ENCODE measurements at places on chromosomes 5 and 9.

- DNase-seq: no peak
Observed at GRCh38 chr5:137214446-137215189, 284.5 kb downstream of the SPOCK1 start.

- no peak for DNase-seq
Observed at GRCh38 chr9:81534138-81534875, 155.0 kb downstream of the TLE1 start.

- DNase-seq: no peak
Observed at GRCh38 chr9:135641745-135642144, 2.4 kb upstream of the GLT6D1 start.

GRCh38 chr9:32384002-32384363, 460 bp upstream of the ACO1 start:
- DNase-seq: no peak

GRCh38 chr5:10467281-10468198, 25.9 kb downstream of the ROPN1L start:
- peak; percentile 78 for DNase-seq

- DNase-seq: no peak
Observed at GRCh38 chr9:77978086-77978781, 53.4 kb downstream of the GNAQ start.

DNA sequence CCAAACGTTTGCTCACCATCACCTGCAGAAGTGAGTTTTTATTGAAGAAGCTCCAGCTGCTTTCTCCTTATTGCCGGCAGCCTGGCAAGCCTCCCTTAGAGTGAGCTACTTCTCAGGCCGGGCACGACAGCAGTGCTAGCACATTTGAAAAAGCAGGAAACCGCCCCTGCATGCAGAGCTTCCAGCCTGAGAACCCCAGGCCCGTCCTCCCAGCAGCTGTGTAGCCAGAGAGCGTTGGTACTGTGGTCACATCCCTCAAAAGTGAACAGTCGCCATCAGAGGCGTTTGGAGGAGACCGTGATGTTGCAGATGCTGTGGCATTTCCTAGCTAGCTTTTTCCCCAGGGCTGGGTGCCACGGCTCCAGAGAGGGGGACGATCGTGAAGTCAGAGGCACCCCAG, 23.5 kb downstream of the SLC25A25 start:
- DNase-seq: no peak

DNA sequence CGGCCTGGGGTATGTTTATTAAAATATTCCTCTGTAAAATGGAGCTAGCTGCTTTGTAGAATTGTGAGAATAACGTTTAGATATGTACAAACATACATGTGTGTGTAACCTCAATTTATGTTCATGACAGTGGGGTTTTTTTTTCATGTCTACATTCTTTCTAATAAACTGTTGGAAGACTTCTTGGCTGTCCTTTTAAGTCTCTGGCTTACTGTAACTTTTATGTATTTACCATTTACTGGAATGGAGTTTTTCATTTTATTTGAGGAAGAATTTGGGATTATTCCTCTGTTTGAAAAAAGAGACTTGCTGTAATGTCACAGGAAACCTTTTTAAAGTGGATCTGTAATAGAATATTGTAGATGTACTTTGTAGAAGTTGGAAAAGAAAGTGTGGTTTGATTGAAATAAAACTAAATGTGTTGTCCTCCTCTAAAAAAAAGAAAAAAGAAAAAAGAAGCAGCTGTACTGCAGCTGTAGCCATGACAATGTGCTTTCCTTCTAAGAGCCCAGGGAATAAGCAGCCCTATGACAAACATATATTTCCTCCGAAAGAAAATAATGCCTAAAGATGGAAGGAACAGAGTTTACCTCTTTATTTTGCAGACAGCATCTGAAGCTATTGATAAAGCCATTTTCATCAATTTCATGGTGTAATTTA, 71.2 kb upstream of the FREM1 start:
- DNase-seq: no peak

DNA sequence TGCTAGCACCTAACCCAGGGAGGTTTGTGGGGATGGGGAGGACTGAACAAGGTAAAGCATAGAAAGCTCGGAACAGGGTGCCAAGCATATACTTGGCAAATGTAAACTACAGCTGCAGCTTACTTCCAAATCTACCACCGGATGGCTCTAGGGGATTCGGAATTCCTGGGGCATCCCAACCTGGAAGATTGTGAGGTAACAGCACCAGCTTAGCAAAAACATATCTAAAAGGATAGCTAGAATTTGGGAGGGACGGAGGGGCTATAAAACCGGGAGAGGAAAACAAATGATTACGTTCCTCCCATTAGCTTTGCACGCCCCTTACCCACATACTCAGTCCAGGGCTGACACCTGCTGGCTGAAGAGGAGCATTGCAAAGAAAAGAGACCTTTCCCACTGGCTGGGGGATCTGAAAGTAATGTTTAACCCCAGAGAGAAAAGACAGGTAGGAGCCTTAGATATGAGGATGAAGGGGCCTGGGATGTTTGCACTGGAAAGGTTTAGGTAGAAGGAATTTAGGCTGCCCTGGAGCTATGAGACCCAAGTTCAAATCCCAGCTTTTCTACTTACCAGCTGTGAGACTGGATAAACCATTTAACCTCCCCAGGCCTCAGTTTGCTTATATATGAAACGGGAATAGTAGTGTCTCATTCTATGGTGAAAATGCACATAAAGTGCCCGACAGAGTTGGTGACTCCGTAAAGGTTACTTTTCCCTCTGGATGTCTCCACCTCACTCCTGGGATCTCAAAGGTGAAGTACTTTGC, 73.6 kb downstream of the FAM114A2 start:
- peak; percentile 67 for DNase-seq

GRCh38 chr9:109251080-109251775, 69.6 kb downstream of the EPB41L4B start:
- no peak for DNase-seq

GRCh38 chr5:147046894-147047293, 168.3 kb upstream of the PPP2R2B start:
- no peak for DNase-seq

DNA sequence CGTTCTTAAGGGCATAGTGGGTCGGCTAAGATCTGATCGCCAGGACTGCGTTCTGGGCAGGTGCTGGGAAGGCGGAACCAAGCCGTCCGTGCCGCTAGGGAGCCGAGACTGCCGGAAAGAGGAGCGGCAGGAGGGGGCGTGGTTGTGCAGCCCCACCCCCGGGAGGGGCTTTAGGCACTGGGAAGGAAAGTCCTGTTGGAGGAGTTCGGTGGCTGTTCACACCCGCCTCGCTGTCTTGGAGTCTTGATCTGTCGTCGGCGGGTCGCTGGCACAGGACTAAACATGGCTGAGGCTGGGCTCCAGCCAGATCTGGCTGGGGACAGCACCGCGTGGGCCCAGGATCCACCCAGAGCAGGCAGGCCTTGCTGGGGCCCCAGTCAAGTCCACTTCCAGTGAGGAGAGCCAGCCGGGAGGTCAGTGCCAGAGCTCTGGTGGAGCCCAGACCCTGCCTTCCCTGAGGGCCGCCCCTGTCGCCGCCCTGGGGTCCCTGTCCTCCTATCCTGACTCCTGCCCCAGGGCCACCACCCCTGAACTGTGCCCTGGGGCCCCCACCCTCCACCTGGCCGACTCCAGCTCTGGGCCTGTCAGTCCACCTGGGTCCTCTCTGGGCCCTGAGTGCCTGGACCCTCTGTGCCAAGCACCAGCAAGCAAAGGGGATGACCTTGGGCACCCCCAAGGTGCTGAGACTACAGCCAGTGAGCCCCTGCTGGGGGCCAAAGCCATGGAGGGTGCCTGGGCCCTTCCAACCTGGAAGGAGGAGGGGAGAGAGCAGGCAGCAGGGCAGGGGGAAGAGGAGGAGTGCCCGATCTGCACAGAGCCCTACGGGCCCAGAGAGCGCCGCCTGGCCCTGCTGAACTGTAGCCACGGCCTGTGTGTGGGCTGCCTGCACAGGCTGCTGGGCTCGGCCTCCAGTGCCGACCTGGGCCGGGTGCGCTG, 4.5 kb downstream of the RNF208 start:
- DNase-seq: no peak

- DNase-seq: no peak
Observed at GRCh38 chr9:98563212-98563907, 145.4 kb downstream of the GABBR2 start.

- DNase-seq: no peak
Observed at GRCh38 chr5:149656576-149657182, 73.4 kb upstream of the PPARGC1B start.

DNA sequence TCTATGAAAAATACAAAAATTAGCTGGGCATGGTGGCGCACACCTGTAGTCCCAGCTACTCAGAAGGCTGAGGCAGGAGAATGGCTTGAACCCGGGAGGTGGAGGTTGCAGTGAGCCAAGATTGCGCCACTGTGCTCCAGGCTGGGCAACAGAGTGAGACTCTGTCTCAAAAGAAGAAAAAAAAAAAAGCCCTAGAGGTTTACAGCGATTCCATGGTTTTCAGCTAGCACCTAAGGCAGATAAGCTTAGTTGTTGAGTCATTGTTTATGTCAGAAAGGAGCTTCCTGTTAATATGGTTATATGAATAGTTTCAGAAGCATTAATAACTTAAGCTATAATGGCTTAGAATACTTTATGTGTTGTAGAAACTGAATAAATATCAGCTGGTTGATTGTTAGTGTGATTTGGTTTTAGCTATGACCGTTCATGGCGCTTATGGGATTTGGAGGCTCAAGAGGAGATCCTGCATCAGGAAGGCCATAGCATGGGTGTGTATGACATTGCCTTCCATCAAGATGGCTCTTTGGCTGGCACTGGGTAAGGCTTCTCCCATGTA, 13.0 kb downstream of the RNF183 start:
- no peak for DNase-seq

DNA sequence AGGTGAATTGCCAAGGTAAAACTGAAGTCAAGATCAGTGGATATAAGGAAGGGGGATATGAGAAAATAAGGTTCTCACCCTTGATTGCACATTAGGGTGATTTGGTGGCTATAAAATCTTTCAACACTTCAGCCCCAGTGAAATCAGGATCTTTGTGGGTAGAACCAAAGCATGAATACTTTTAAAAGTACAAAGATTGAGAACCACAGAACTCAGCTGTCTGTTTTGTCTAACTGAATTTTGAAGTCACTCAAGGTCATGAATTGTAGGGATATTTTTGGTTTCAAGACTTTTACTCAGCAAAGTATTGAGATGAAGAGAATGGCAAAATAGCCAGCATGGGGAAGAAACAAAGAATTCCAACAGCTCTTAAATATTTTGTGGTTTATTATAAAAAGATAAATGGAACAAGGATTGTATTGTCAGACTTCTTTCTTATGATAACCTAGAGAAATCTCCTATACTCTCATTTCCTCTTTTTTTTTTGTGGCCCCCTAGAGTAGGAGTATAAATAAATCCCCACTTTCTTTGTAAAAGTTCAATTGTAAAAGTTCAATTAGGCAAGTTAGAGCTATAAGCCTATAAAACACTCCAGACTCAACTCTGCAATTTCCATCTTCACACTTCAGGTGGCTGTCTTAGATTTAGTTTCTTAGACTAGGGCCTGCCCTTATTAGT, 272.9 kb downstream of the PDE4D start:
- DNase-seq: no peak

DNA sequence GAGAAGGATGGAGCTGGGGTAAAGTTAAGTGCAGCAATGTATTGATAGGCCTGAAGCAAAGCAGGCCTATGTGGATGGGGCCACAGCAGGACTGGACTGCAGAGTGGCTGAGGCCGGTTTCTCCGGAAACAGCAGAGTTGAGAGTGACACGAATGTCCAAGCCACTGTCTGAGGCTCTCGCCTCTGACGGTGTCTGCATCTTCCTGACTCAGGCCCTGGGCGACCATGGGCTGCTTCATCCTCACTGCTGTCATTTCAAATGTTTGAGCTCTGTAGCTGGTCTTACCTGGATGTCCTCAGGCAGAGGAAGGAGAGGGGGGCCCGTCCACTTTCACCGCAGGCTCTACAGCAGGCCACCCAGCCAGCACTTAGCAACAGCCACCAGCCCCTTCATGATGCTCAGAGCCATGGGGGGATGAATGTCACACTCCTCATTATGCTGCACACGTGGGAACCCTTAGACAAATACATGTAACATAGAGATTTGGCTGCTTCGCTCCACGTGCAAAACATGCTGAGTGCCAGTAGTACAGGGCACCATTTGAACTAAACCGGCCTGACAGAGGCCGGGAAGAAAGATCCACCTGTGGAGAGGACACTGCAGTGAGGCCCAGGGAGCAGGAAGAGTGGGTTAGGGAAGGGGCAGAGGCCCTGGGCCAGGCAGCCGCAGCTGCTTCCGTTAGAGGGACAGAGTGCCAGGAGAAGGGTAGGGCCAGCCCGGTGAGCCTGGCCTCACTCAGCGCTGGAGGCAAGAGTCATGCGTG, 31.7 kb upstream of the NXNL2 start:
- DNase-seq: no peak

All from HTR-8/SVneo (cell line).